Fibroblast of lung (primary cell): ENCODE measurements at places on chromosomes 1 and 21. TPM values are rescaled to one million over a fixed set of nuclear protein-coding genes. Genes with fewer than 3 reads are reported as not detected.

RAB7B gene
- 15.5 and 20.1 TPM in 2 replicates for polyA plus RNA-seq

BLACAT1 gene
- polyA plus RNA-seq: not detected in 2 replicates

ADGRL4 gene
- 3.8 and 12.0 TPM in 2 replicates for polyA plus RNA-seq

CNKSR1 gene
- polyA plus RNA-seq: 0.08 TPM in 1 of 2 replicates, not detected in the other

RPTN gene
- polyA plus RNA-seq: not detected in 2 replicates

TMEM200B gene
- 12.6 and 20.8 TPM in 2 replicates for polyA plus RNA-seq

MCOLN3 gene
- polyA plus RNA-seq: 1.7 and 2.7 TPM in 2 replicates

HMGCS2 gene
- polyA plus RNA-seq: not detected in 2 replicates

VHLL gene
- polyA plus RNA-seq: not detected in 2 replicates

TMEM35B gene
- polyA plus RNA-seq: 33.1 and 45.0 TPM in 2 replicates

S100B gene
- 1.4 and 2.7 TPM in 2 replicates for polyA plus RNA-seq

TAF13 gene
- polyA plus RNA-seq: 85.7 and 98.7 TPM in 2 replicates

HTR1D gene
- not detected in 2 replicates for polyA plus RNA-seq

ADAMTS4 gene
- polyA plus RNA-seq: 0.75 and 1.0 TPM in 2 replicates
